ENCODE measurements at places on chromosomes 12 and 14.

- H3K36me3 ChIP-seq, result no peaks in the 10 kb centered on the region
- H3K27ac ChIP-seq, result no peak overlapping the region
- H3K4me3 ChIP-seq, result no peak overlapping the region
- no peak for DNase-seq
- no peaks in the 10 kb centered on the region for H3K27me3 ChIP-seq
These were observed 4.9 kb upstream of the YEATS4 start for GRCh38 chr12:69354556-69355187.

GRCh38 chr14:75040507-75040906, 10.8 kb downstream of the MLH3 start:
- no peaks in the 10 kb centered on the region for H3K27me3 ChIP-seq
- H3K36me3 ChIP-seq, result peaks cover 5% of the 10 kb centered on the region
- no peak for DNase-seq
- H3K27ac ChIP-seq, result no peak overlapping the region
- no peak overlapping the region for H3K4me3 ChIP-seq

DNA sequence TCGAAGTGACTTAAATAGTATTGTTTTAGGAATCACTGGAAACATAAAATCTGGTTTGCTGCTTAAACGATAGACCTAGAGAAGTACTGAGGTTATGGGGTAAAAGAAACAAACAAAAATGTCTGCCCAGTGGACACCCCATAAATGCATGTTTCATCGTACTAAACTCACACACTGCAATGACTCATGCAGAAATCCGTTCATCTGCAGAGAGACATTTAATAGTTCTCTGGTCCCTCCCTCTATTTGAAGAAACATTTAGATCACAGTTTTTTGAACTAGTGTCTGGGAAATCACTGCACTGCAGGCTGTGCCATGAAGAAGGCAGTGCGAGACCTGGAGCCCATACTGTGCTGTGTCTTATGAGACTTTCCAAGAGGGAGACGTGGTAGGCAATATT, 25.5 kb downstream of the SLC17A8 start:
- H3K4me3 ChIP-seq, result no peak overlapping the region
- H3K27ac ChIP-seq, result no peak overlapping the region
- no peak for DNase-seq
- peaks cover 10% of the 10 kb centered on the region for H3K4me1 ChIP-seq
- H3K36me3 ChIP-seq, result no peaks in the 10 kb centered on the region
- no peaks in the 10 kb centered on the region for H3K27me3 ChIP-seq

DNA sequence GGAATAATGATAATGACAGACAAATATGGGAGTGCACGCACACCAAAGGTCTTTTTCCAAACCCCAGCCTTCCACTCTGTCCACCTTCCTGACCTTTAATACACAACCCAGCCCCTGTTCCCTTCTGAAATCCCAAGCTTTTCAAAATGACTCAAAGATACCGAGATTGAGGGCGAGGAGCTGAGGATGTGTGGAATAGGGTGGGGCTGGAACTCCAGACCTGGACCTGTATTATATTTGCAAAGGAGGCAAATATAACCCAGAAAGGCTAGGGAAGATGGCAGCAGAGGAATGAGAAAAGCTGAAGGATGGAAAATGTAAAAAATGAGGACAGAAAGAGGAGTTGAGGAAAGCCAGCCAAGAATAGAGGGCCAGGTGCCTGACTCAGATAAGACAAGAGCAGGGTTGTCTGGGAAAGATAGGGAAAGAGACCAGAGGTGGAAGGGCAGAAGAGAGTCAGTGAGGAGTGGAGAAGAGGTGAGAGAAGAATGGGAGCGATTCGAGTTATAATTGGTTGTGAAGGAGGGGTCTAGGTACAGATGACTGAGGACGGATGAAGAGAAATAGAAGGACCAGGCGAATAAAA, 1.0 kb upstream of the PTMS start:
- peaks cover 6% of the 10 kb centered on the region for H3K27me3 ChIP-seq
- peaks cover 6% of the 10 kb centered on the region for H3K36me3 ChIP-seq
- peaks cover 63% of the 10 kb centered on the region for H3K4me1 ChIP-seq
- peak overlapping the region; percentile 81 for H3K4me3 ChIP-seq

- peaks cover 19% of the 10 kb centered on the region for H3K27me3 ChIP-seq
- peak overlapping the region; percentile 96 for H3K27ac ChIP-seq
- H3K4me1 ChIP-seq, result peaks cover 35% of the 10 kb centered on the region
- H3K36me3 ChIP-seq, result no peaks in the 10 kb centered on the region
- peak; percentile 70 for DNase-seq
These were observed 777 bp downstream of the ARF3 start for GRCh38 chr12:48956279-48957140.

GRCh38 chr14:29310757-29311156, 544.2 kb downstream of the FOXG1 start:
- H3K4me3 ChIP-seq, result no peak overlapping the region
- no peaks in the 10 kb centered on the region for H3K4me1 ChIP-seq
- no peak for DNase-seq
- no peaks in the 10 kb centered on the region for H3K27me3 ChIP-seq
- no peak overlapping the region for H3K27ac ChIP-seq

- H3K27ac ChIP-seq, result no peak overlapping the region
- peaks cover 13% of the 10 kb centered on the region for H3K4me1 ChIP-seq
- H3K36me3 ChIP-seq, result no peaks in the 10 kb centered on the region
- H3K4me3 ChIP-seq, result peak overlapping the region; percentile 82
- peaks cover 92% of the 10 kb centered on the region for H3K27me3 ChIP-seq
These were observed 751 bp upstream of the GPRC5A start for GRCh38 chr12:12890543-12891079.

DNA sequence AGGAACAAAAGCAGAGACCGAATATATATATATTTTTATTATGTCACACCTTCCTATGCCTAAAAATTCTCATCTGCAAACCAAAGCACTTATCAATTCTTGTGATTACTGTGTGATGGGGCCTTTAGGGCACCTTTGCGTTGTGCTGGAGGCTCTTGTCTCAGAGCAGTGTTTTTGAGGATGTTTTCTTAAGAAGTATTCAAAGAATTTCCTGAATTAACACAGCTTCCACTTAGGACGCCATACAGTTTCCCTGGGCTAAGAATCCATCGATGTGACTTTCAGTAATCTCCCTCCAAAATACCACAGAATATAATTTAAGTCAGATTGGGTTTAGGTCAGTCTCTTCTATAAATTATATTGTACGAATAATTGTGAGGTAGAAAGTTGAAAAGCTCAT, 22.0 kb upstream of the HIF1A start:
- H3K4me1 ChIP-seq, result no peaks in the 10 kb centered on the region
- no peaks in the 10 kb centered on the region for H3K36me3 ChIP-seq
- no peak overlapping the region for H3K4me3 ChIP-seq
- H3K27me3 ChIP-seq, result no peaks in the 10 kb centered on the region

DNA sequence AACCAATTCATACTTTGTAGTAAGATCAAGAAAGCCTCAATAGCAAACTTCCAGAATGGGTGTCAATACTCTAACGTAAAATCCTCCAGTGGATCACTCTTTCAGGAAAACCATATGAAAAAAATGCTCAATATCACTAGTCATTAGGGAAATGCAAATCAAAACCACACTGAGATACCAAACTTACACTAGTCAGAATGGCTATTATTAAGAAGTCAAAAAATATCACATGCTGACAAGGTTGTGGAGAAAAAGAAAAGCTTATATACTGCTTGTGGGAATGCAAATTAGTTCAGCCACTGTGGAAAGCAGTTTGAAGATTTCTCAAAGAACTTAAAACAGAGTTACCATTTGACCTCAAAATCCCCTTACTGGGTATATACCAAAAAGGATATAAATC, 49.5 kb upstream of the ATXN7L3B start:
- no peak overlapping the region for H3K27ac ChIP-seq
- peaks cover 4% of the 10 kb centered on the region for H3K4me1 ChIP-seq
- no peak for DNase-seq
- no peaks in the 10 kb centered on the region for H3K36me3 ChIP-seq
- H3K4me3 ChIP-seq, result no peak overlapping the region
- H3K27me3 ChIP-seq, result no peaks in the 10 kb centered on the region

DNA sequence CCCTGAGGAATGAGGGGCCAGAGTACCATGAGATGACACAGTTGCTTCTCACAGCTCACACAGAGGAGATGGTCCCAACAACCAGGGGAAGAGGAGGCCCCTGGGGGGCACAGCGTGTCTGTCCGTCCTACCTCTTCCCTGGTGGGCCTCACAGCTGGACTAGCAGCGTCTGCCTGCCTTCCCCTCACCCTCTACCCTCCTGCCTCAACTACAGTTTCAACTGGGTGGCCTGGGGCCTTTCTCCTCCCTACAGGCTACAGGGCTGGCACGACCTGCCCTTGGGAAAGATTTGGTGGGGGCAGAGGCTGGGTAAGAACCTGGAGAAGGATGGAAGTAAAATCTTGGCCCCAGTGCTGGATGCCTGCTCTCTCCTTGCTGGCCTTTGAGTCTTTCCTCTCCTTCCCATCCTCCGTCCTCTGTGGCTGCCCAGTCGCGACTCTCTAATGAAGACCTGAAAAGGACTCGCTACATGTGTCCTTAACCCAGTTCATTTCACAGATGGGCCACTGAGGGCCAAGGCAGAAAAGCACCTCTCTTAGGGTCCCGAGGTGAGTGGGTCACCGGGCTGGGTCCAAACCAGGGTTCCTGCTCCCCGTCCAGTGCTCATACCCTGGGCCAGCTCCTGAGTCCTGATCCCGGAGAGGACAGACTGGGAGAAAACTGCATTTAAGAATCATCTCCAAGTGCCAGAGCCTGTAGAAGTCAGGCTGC, 232.5 kb downstream of the BCL11B start:
- H3K36me3 ChIP-seq, result peaks cover 4% of the 10 kb centered on the region
- H3K4me1 ChIP-seq, result peaks cover 41% of the 10 kb centered on the region
- DNase-seq, result no peak
- H3K27me3 ChIP-seq, result peaks cover 88% of the 10 kb centered on the region
- peak overlapping the region; percentile 24 for H3K27ac ChIP-seq
- H3K4me3 ChIP-seq, result no peak overlapping the region

DNA sequence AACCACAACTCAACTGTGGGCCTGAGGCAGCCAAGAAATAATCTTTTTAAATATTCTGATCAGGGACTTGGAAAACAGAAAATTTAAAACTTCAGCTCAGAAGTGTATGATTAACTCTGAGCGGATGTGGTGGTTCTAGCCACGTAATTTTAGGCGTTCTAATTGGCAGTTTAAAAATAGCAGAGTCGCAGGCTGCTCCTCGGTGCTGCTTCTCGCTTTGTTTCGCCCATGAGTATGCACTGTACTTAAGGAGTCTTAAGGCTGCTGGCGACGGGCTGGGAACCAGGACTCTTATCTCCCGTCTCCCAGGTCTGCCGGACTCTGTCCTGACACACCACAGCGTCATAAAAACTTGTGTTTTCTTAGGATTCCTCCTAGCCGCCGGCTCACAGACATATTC, 113.4 kb upstream of the PELI2 start:
- no peak for DNase-seq
- no peak overlapping the region for H3K27ac ChIP-seq
- H3K4me3 ChIP-seq, result no peak overlapping the region
- H3K36me3 ChIP-seq, result peaks cover 3% of the 10 kb centered on the region
- peaks cover 30% of the 10 kb centered on the region for H3K4me1 ChIP-seq

- H3K27me3 ChIP-seq, result no peaks in the 10 kb centered on the region
- peaks cover 18% of the 10 kb centered on the region for H3K36me3 ChIP-seq
- H3K27ac ChIP-seq, result no peak overlapping the region
- H3K4me1 ChIP-seq, result peaks cover 27% of the 10 kb centered on the region
- H3K4me3 ChIP-seq, result no peak overlapping the region
These were observed 32.1 kb downstream of the BAZ1A start for GRCh38 chr14:34843011-34843554.

- no peaks in the 10 kb centered on the region for H3K27me3 ChIP-seq
- H3K27ac ChIP-seq, result no peak overlapping the region
- H3K4me1 ChIP-seq, result peaks cover 27% of the 10 kb centered on the region
- H3K4me3 ChIP-seq, result no peak overlapping the region
- no peak for DNase-seq
- peaks cover 5% of the 10 kb centered on the region for H3K36me3 ChIP-seq
These were observed 333.3 kb downstream of the ZFP36L1 start for GRCh38 chr14:68459480-68460136.

DNA sequence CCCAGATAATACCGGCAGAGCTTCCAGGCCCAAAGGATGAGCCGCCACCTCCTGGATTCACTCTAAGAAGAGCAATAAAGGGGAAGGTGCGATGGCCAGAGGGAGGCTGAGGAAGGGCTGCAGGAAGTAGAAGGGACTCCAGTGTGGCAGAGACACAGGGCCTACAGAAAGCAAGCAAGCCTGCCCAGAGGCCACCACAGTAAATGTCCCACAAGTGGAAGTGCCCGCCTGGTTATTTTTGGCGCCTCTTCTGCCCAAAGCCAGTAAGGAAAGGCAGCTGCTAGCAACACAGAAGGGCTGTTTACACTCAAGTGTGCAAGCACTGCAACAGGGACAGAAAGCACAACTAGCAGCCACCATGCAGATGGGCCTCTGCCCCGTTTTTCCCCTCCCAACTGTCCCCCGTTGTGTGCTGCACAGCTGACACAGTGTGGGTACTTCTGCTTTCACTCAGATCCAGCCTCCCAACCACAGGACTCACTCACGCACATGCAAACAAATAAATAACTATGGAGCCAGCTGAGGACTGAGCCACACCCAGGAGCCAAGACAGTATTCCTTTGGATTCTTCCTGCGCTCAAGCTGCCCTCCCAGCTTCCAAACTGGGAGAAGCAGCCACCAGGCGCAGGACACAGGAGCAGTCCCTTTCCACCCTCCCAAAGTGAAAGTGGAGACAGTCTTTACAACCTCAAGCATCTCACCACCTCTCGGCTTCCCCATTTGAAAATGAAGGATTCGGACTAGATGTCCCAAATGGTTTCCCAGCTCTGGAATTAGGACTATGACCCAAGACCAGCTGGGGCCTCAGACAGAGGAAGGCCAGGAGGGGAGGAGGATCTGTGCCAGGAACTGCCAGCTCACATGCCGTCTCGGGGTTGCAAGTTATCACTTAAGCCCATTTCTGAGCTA, 40.0 kb upstream of the PNMA1 start:
- peak overlapping the region; percentile 80 for H3K27ac ChIP-seq
- H3K4me3 ChIP-seq, result no peak overlapping the region
- H3K27me3 ChIP-seq, result no peaks in the 10 kb centered on the region
- no peak for DNase-seq

DNA sequence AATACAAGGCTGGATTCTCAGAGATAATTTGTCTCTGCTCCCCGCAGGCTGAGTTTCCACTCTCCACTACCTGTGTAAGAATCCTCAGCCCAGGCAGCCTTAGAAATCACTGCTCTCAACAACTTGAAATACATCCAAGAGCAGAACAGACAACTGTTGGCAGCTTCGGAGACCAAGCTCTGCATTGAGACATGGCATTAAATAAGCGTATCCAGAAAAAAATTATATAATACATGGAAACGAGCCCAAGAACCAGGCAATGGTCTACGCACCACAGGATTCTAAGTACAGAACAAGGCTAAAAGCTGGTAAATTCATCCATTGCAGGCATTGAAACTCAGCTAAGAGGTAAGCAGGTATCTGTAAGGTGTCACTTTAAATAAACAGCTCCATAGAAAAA, 165.5 kb upstream of the DIO3 start:
- H3K27ac ChIP-seq, result no peak overlapping the region
- peaks cover 3% of the 10 kb centered on the region for H3K4me1 ChIP-seq
- H3K4me3 ChIP-seq, result no peak overlapping the region
- no peaks in the 10 kb centered on the region for H3K36me3 ChIP-seq
- peaks cover 6% of the 10 kb centered on the region for H3K27me3 ChIP-seq

DNA sequence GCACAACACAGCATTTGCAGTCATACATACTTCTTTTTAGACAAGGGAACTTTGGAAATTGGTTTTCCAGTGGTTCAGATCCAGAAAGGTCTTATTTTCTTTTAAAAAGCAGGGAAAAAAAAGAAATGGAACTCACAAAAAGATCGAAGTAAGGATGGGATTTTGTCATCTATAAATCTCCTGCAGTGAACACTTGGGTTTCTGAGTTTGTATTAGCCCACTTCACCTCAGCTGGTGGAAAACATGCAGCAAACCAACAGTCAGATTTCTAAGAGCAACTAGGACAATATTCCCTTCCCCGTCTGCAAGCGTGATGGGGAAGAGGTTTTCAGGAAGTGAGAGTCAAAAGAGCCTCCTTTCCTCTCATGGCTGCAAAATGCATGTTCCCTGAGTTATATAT, 4.6 kb downstream of the MYF5 start:
- DNase-seq, result no peak
- H3K4me3 ChIP-seq, result no peak overlapping the region
- H3K4me1 ChIP-seq, result no peaks in the 10 kb centered on the region

All from neural crest cell (in vitro differentiated cells).